ENCODE measurements at places on chromosomes 6 and 20.

DNA sequence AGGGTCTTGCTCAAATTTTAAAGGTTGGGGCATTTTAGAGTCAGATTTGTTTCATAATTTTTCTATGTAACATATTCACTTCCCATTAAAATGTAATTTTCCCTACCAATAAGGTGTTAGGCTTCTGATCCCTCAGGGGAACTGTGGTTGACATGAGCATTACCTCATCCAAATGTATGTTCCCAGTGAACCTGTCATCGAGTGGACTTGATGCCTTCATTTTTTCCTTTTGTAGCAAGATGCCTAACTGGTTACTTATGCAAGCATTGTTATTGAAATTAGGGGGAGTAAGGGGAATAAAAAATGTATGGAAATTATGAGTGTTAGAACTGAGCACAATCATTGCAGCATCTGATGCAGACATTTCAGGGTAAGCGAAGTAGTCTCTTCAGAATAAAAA is 360.5 kb downstream of the BCKDHB start:
- DNase-seq, result no peak

DNA sequence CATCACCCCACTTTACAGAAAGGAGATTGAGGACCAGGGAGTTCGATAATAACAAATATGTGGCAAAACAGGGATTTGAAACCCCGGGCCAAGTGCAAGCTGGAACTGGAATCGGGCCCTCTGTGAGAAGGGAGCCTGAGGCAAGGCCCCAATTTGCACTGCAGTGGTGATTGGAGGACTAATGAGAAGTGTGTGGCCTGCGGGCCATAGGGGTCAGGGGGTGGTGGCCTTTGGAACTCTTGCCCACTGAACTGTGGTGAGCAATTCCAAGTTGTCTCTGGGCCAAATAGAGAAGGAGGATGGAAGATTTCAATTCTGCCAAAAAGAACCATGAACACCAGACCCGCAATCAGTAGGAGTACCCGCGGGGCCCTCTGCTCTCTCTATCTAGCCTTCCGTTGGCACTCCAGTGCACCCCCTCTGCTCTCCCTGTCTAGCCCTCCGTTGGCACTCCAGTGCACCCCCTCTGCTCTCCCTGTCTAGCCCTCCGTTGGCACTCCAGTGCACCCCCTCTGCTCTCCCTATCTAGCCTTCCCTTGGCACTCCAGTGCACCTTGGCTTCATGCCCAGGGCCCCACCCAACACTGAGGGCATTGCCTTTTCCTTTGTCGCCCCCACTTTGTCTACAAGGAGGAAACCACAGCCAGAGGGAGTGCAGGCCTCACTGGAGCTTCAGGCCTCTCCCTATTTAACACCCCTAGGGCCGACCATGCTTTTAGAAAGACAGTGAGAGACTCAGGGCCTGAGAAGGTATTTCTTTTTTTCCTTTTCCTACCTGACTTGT is 6.0 kb upstream of the PTPRA start:
- DNase-seq, result no peak

DNA sequence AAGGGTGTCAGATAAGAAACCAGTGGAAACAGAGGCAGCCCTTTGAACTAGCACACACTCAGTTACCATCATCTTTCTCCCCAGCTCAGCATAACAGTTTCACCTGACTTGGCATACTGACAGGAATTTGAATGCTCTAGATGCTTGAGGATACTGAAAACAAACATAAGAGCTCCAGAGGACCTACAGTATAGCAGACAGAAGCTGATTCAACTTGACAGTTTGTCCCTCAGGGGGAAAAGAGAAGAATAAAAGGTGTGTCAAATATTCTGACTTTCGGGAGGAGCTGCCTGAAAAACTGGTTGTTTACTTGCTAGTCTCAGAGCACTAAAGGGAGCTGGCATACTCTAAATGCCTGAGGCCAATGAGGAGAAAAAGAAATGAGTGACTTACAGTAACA is 35.1 kb downstream of the EYS start:
- DNase-seq, result no peak

DNA sequence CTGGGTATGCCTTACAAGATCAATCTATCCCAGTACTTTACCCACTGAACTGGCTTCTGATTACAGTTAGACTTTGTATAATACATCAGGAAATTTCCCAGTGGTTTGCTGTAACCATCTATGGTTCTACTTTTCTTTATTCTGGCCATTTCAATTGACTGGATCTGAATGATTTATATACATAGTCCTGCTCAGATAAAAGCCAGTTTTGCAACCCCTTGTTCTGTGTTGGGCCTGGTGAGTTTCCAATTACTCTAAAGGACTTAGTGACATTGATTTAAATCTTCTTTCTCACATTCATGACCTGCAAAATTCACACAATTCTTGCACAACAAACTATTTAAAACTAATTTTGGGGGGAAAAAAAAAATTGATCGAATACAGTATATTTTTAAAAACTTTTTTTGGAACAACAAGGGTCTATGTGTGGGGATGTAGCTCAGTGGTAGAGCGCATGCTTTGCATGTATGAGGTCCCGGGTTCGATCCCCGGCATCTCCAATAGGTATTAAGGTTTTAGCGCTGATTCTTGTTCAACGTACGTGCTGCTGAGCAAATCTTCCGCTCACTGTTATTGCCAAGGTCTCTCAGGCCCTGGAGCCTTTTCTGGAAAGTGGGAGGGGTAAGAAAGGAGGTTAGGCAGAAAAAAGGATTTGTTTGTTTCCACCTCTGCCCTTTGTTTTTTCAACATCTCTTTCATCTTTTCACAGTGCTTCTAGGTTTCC is 117.5 kb downstream of the GPX5 start:
- DNase-seq, result peak; percentile 70

DNA sequence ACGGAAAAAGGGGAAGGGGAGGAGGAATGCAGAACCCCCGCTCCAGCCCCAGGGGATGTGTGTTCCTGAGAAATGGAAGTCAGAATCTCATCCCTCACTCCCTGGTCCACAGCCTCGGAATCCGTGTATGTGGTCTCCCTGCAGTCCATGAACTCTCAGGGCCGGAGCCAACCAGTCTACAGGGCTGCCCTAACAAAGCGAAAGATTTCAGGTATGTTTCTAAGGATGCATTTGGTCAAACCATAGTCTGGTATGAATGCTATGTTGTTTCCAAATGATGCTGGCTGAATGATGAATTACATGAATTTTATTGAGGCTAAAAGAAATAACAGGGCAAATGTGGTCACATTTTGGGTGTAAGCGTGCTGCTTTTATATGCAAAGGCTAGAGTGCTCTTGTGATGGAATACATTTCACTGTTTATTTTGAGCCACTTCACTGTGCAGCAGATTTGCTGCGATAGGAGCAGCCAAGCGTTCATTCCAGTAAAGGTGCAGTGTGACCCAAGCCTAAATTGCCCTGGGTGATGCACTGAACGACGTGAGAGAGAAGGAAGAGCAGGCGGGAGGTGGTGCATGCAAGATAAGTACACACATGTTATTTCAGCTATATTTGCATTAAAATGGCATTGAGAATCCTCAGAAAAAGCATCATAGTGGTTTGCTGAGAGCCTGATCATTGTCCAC is 52.4 kb downstream of the FNDC1 start:
- DNase-seq, result no peak

GRCh38 chr6:126020305-126021050 is 34.1 kb downstream of the TRMT11 start:
- DNase-seq, result no peak

- DNase-seq, result peak; percentile 72
Observed at GRCh38 chr6:13013681-13014503, 297.3 kb downstream of the PHACTR1 start.

GRCh38 chr6:149907317-149907716 is 9.4 kb upstream of the RAET1E start:
- DNase-seq, result no peak
